ENCODE measurements at places on chromosomes 1 and 21.

DNA sequence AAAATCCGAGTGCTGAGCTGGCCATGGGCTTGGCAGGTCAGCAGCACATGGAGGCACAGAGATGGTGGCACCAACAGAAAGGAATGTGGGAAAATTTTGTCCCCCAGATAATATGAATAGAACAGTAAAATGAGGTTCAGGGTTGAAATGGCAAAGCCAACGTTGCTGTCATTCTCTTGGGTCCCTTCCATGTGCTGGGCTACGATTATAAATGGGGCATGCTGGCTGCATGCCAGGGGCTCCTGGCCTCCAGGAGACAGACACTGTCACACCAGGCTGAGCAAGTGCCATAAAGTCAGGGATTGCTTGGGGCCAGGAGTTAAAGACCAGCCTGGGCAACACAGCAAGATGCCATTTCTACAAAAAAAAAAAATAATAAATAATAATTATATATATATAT, 77.1 kb downstream of the TOMM20 start:
- DNase-seq: no peak

GRCh38 chr1:169513208-169513607, 27.5 kb upstream of the SLC19A2 start:
- no peak for DNase-seq

- no peak for DNase-seq
Measured at GRCh38 chr21:35100349-35100811, 51.3 kb upstream of the RUNX1 start.

DNA sequence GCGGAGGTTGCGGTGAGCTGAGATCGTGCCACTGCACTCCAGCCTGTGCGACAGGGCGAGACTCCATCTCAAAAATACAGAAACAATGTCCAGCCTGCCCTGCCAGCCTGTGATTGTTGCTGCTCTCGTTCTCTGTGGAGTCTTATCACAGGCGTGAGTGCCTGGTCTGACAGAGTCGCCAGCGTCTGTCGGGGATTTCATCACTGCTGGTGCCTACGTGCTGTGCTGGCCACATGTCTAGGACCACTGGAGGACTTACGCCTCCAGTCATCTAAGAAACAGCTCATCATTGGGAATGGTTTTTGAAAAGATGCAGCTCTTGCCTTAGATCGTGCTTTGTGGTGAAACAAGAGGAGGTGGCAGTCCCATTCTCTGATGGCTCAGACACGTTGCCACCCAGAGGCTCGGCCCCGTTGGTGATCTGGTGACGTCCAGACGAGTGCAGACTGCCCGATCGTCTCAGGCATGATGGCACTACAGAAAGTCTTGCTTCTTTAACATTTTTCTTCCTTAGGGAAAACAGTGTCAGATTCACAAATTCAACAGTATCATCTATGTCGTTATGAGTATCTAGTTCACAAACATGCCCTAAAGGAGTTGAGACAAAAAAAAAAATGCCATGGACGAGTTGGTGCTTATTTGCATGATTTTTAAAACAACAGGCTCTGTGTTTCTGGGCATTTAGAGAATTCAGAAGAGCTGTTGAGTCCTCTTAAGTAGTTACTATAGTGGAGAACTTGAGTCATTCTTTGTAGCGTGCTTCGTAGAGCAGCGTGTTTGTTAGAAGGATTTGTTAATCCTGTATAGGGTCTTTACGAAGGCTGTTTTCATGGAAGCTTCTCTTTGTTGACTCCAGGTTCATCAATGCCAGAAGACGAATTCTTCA, 47.5 kb downstream of the CBS start:
- DNase-seq: no peak

- DNase-seq: no peak
Measured at GRCh38 chr1:222736972-222737371, at the start of gene FAM177B. Gene FAM177B, plus strand, starts transcription at chr1:222737202. Its CDS starts 9,344 bp downstream, at chr1:222746546.
